GM12891 (cell line): ENCODE measurements at places on chromosomes 1 and 21.

GRCh38 chr1:162919034-162919433 is 58.1 kb upstream of the CCDC190 start:
- DNase-seq: no peak

DNA sequence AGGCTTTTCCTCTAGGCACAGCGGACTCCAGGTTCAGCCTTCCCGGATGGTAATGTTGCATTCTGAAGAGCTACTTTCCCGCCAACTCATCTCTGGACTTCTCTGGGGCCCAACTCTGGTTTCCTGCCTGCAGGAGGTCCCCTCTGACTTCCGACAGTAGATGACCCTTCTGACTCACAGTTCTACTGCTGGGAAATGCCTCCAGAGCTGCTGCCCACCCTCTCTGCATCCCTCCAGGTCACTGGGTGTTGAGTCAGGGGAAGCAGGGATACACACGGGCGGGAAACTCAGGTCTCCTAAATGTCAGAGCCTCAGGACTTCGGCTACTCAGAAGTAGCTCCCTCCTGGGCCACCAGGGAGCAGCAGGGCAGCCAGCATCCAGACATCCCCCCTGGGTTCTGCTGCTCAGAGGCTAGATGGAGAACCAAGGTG is 2.1 kb upstream of the KIF21B start:
- DNase-seq: no peak

DNA sequence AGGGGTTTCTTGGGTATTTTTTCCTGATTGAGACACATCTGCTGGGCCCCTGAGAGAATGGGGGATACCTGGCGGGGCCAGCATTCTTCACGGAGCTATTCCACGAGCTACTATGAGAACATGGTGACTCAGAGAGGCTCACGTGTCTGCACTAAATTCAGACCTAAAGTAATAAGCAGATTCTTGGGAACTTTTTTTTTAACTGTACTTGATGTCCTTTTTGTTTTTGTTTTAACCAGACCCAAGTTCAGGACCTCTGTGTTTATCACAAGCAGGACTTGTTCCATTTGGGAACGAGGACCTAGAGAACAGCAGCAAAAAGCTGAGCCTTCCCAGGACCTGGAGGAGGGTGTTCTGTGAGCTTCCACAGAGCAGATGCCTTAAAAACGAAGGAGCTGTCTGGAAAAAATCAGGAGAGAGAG is 44.0 kb downstream of the EVA1C start:
- no peak for DNase-seq

- DNase-seq: no peak
These were observed 16.2 kb downstream of the WDR47 start for GRCh38 chr1:109025694-109026093.

DNA sequence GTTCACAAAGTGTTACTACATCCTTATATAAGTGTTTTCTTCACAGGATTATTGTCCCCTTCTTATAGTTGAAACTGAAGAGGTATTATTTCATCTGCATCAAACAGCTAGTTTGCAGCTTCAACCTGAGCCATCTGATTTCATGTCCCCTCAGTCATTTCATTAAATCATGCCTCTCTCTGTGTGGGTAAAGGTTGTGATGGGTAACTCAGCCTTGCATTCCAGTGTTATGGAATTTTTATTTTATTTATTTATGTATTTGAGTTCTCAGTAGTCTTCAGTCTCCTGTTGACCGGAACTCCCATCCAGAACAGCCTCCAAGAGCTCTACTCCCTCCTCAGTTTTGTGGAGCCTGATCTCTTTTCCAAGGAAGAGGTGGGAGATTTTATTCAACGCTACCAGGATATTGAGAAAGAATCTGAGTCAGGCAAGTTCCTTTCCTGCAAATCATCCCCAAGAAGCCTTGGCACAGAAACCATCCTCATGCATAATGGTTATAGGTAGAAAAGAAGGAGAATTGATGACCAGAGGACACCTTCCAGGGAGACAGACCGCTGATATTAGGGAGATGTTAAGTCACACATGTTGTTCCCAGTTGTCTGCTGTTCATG is 21.8 kb downstream of the CHD1L start:
- no peak for DNase-seq

DNA sequence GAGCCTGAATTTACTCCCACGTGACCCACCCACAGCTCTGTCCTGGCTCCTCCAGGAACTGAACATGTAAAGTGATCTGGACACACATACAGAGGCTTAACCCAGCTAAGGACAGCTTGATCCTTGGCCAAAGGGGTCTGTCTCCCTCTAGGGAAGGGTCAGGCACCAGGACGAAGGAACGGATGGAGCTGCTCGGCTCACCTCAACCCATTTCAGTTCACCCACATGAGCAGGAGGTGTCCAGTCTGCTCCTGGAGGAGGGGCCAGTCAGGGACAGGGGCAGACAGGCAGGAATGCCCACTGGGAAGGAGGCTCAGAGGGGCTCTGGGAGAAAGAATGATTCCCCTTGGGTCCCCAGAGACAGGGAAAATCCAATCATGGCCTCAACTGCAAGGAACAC is 567.2 kb downstream of the PTPRU start:
- no peak for DNase-seq

- DNase-seq: peak; percentile 58
These were observed 13.0 kb downstream of the INAVA start for GRCh38 chr1:200907611-200908097.

DNA sequence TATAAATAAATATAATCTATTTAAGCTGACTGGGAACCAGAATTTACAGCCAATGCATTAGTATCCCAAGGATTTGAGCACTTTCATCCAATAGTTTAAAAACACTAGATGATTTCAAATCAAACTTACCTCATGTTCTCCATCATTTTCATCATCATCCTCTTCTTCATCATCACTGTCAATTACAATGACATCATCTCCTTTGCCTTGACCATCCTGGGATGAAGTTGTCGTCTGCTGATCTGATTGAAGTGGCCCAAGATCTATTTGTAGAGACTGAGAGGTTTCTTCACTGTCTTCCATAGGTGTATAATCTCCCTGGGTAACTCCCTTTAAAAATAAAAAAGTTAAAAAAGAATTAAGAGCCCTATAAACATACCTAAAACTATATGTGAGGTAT is 47.7 kb downstream of the TPR start:
- no peak for DNase-seq
